OCI-LY7 (cell line): ENCODE measurements at places on chromosomes 3 and 15.
A peak's percentile ranks its signal among the peaks of the same experiment; 100 is the strongest.

DNA sequence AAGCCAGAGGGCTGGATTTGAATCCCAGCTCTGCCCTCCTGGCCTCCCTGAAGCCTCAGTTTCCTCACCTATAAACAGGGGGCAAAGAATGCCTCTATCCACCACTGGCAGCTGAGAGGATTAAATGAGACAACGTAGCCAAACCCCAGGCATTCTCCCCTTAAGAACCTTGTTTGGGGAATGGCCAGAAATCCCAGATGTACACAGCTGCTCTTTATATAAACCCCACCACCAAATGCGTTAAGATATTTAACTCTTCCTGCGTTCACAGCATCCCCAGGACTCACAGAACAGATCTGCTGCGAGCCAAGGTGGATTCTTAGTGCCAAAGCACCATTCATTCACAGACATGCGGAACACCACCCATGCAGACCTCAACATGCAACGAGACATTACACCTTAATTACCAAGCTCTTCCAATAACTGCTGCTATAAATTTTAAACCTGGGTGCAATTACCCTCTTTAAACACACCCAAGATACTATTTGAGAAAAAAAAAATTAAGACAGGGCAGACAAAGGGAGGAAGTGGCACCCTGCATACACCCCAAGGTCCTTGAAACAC, 5.2 kb downstream of the TLE3 start:
- DNase-seq, result no peak

GRCh38 chr15:73870700-73871408, 2.5 kb upstream of the TBC1D21 start:
- no peak for DNase-seq

- DNase-seq, result no peak
Observed at GRCh38 chr3:190193210-190193609, 72.5 kb upstream of the P3H2 start.

DNA sequence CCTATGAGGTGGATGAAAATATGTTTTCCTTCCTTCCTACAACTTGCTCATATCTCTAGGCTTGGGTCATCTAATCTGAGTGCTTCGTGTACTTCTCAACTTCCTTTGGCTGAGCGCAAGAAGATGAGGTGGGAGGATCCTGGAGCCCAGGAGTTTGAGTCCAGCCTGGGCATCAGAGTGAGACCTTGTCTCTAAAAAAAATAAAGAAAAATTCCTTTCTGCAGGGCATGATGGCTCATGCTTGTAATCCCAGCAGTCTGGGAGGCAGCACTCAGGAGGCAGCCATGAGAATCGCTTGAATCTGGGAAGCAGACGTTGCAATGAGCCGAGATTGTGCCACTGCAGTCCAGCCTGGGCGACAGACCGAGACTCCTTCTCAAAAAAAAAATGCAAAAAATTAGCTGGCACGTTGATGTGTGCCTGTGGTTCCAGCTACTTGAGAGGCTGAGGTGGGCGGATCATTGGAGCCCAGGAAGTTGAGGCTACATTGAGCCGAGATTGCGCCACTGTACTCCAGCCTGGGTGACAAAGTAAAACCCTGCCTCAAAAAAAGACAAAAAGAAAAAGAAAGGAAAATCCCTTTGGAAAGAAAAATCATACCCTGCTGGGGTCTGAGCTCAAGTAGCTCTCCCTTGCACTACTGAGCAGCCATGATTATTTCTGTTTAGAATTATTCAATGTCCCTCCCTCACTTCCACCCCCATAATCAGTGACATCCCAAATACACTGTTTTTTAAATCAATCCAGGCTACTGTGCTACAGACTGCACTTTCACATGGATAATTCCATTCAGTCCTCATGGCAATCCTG, 28.0 kb upstream of the RAB11A start:
- no peak for DNase-seq

- peak; percentile 53 for DNase-seq
Observed at GRCh38 chr3:128878556-128879124, 780 bp upstream of the ACAD9 start.

- DNase-seq, result no peak
Observed at GRCh38 chr3:114799816-114800215, 347.3 kb downstream of the ZBTB20 start.

DNA sequence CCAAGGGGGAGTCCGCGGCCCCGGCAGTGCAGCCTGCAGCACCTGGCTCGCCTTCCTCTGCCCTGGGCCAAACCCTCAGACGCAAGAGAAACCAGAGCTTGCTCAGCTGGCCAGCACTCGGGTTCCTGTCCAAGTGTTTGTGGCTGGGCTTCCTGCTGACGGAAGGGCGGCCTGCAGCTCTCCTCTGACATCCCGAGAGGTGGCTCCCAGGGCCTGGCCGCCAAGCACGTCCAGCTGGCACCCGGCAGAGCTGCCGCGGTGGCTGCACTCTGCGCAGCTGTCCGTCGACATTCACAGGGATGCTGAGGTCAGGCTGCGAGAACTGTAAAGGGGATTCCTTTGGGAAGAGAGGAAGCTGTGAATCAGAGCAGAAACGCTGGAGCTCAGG, 85.6 kb downstream of the CPN2 start:
- no peak for DNase-seq

DNA sequence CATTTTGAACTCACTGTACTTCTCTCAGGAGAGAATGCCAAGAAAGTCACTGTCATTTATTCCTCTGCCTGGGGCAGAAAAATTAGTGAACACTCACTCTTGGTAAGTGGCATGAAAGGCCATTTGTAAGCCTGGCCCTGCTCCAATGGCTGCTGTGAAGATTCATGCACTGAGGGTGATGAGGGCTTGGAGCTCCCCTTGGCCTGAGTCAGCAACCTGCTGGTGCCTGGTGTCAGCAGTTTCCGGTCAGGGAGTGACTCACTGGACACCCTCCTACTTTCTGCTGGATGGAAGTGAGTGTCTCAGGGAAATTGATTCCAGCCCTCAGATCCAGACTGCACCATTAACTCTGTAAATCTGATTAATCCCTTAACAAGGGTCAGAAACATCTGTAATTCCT, 37.6 kb downstream of the TRA2B start:
- DNase-seq, result no peak

- DNase-seq, result no peak
Observed at GRCh38 chr15:99433757-99434450, 131.9 kb upstream of the MEF2A start.

GRCh38 chr3:48966367-48966766, 23.7 kb upstream of the P4HTM start:
- no peak for DNase-seq

GRCh38 chr3:71241246-71241901, 342.2 kb downstream of the FOXP1 start:
- DNase-seq, result no peak

DNA sequence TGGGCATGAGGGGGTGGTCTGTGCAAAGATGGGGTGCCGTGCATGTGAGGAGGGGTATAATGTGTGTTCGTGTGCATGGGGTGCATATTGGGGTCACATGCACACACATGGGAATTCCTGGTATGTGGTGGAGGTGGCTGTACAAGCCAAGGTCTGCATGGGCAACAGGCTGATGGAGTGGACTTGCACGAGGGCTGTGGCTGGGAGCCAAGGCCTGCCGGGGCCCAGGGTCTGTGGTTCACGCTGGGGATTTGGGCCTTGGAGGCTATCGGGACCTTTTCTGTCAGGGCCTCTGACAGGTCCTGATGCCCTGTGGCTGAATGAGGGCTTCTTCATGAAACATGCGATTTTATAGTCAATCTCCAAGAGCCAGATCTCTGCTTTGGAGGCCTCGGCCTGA, 9.8 kb upstream of the PLXND1 start:
- DNase-seq, result no peak

- no peak for DNase-seq
Observed at GRCh38 chr3:124413393-124413792, 316.9 kb upstream of the UMPS start.

GRCh38 chr3:162704799-162705385, 1208.3 kb downstream of the OTOL1 start:
- DNase-seq, result no peak

- no peak for DNase-seq
Observed at GRCh38 chr15:60096157-60096556, 92.0 kb downstream of the FOXB1 start.

GRCh38 chr15:63615935-63616334, 18.7 kb downstream of the FBXL22 start:
- no peak for DNase-seq

DNA sequence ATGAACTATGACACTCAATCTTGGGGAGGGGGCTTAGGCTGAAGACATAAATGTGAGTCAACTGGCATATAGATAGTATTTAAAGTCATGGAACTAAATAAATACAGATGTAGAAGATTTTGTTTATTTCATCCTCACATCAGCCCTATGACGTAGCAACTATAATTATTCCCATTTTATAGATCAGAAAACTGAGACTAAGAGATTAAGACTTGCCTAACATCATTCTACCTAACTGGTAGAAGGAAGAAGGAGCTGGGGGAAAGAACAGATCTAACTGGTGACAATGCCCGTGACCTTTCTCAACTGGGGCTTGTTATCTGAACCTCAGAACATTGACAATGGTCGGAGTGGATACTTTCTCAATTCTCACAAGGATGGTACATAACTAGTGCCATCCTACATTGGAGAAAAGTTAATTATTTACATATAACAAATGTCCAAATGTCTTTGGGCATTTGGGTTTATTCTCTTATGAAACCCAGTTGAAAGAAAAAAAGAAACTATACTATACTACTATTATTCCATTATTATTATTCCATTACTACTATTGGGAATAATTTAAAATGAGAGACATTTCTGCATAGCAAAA, 10.4 kb downstream of the HERC1 start:
- no peak for DNase-seq

- peak; percentile 38 for DNase-seq
Observed at GRCh38 chr3:149480326-149481017, 6.0 kb downstream of the TM4SF4 start.

DNA sequence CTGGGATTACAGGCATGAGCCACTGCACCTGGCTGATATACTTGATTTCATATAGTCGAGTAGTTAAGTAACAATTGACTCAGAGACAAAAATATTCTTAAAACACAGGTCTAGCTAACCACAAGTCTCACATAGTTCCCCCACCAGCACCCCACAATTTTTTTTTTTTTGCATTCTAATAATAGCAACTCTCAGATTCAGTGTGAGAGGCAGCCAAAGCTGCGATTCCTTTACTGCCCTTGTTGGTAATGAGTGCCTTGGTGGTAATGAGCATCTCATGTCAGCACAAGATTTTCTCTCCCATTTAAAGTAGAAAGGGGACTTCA, 72.5 kb downstream of the WWTR1 start:
- no peak for DNase-seq

- DNase-seq, result no peak
Observed at GRCh38 chr3:25547943-25548674, 116.6 kb downstream of the TOP2B start.

GRCh38 chr3:42819351-42819965, 10.2 kb downstream of the ACKR2 start:
- no peak for DNase-seq

DNA sequence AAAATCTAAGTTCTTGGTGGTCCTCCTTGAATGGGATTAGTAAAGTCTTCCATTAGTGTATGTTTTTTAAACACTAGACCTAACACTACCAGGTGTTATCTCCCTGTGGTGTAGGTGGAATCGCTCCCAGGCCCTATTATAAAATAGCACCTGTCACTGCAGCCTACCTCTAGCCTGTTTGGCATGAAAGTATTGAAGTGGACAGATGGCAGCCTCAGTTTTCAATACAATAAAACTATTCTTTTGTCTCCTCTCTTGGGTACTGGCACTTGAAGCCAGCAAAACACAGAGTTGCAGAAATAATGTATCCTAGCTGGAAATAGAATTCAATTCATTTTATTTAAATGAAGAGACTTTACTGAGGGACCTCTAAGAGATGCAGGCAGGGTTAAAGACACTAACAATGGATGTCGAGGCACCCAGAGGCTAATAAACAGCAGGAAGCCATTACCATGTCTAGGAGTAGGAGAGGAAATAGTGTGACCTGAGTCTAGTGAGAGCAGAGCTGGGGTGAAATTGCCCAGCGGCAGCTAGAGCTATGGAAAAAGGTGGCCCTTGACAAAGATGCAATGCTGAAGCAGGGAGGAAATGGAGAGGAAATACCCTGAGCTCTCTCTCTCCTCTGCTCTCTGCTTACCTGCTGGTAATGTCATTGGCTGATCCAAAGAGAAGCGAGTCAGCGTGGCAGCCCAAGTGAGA, 49.1 kb upstream of the TMEM158 start:
- DNase-seq, result no peak

DNA sequence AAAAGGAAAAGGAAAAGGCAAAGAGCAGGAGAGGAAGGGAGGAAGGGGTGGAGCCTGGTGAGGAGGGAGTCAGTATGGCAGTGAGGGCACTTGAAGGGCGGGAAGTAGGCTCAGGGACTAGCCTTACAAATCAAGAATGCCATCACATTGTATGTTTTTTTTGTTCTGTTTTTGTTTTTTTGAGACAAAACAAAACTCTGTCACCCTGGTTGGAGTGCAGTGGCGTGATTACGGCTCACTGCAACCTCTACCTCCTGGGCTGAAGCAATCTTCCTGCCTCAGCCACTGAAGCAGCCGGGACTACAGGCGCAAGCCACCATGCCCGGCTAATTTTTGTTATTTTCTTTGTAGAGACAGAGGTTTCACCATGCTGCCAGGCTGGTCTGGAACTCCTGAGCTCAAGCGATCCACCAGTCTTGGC, 10.5 kb upstream of the PIK3CB start:
- DNase-seq, result no peak

DNA sequence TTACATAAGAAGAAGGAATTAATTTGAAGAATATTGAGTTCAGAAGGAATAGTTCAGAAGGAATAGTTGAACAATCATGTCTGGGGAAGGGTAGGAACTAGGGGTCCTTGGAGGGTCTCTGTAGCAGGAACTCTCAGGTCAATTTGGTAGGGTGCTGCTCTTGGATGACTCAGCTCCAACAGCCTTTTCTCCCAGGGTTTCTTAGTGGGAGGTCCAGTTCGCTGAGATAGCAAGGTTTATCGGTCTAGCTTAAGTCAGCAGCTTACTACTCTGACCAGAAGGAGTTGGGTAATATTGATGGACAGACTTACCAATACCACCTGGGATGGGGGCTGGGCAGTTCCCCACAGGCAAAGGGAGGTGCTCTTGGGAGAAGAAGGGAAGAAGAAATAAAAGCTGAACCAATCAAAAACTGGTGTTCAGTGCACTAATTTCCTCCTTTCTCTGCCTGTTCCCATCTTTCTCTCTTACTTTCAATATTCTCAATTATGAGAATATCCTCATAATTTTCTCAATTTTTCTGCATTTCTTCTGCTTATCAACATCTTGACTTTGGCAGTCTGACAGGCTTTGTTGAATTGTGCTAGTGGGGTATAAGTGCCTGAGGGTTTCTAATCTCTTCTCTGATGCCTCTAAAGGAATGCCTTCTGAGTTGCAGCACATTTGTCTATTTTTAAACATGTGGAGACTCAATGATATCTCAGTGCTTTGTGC, 14.4 kb upstream of the MITF start:
- no peak for DNase-seq
